ENCODE measurements at places on chromosomes 2 and 18. TPM values are rescaled to one million over a fixed set of nuclear protein-coding genes. Genes with fewer than 3 reads are reported as not detected.

- no peak for DNase-seq
These were observed 208.4 kb upstream of the TMEM200C start for GRCh38 chr18:6103741-6104140.

Gene WNT10A
- not detected for total RNA-seq

Gene CHRNA1
- total RNA-seq: 0.90 TPM

GRCh38 chr2:133886735-133887675, 318.7 kb upstream of the NCKAP5 start:
- peak; percentile 80 for DNase-seq

DNA sequence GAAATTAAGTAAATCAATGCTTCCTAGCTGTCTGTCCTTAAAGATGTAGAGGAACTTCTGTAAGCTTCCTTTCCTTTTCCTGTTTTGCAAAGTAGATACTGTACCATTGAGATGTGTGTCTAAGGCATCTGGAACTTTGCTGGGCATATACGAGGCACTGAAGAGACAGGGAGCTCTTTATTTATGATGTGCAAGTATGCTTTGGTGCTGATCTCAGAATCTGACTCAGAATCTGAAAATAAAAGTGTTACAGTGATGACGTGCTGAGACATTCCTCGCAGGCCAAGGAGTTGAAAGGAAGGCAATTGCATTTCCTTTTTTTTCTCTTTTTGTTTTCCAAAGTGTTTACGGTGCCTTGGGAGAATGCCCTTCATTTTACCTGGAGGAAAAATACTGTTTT, 230.9 kb upstream of the RGPD4 start:
- DNase-seq: peak; percentile 84

Gene CAPN14
- total RNA-seq: under 0.01 TPM

DNA sequence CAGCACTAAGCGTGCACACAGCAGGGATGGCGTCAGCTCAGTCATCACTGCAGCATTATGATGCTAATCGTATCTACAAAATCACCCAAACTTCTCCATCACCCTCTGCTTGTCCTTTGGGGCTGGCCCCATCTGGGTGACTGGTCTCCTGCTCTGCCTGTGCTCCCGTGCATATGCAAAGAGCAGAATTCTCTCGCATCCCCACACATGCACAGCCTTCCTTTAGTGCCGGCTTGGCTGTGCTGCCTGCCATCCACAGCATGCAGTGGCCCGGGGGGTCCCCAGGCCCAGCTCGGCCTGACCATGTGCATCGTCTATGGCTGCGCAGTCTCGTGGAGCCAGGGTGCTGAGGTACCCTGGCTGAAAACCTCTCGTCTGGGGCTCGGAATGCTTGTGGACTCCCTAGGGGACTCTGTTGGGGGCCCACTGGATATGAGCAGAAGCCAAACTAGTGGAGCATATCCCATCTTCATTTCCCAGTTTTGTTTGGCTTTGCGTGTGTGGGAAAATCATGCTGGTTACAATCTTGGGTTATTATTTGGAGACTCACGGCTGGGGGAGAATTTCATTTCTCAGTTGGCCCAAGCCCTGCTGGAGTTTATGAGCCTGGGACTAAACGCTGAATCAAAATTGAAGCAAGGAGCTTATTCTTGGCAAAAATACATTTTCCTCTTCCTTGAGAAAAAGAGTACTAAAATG, 70.9 kb upstream of the HS6ST1 start:
- no peak for DNase-seq

DNA sequence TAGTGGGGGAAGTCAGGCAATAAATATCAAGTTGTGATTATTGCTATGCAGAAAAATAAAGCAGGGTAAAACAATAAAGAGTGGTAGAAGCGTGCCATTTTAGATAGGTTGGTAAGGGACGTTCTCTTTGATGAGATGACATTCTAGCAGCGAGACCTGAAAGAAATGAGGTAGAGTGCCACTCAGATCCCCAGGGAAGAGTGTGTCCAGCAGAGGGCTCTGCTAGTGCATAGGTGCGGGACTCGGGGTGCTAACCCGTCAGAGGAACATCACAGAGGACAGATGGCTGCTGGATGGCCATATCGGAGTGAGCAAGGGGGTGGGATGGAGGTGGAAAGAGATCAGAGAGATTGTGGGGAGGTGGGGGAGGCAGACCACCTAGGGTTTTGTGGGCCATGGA, 16.3 kb upstream of the GTF2A1L start:
- DNase-seq: peak; percentile 41

DNA sequence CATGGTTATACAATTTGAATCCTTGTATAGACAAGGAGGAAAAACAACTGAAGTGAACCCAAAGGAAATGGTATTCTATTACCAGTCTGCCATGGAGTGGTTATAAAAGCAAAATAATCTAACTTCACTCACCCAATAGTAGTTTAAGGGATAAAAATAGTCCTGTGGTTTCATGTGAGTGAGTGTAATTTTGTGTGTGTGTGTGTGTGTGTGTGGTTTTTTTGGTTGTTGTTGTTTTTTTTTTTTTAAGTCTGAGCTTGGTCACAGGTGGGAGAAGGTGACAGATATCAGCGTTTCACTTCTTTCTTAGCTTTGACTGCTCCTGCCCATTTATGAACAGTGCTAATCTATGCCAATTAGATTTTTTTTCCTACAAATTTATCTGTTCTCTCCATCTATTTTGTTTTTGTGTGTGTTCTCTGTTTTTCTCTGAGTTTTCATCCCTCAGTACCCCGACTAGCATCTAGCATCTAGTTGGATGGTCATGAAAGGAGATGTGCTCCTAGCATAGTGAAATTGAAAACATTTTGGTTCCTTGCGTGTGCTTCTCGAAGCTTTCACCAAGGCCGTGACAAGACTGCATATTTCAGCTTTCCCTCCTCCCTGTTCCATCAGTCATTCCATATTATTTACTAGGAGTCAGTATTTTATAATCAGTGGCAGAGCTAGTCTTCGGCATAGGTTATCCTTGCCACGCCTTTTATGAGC, 200.1 kb upstream of the DTNA start:
- no peak for DNase-seq
